ENCODE measurements at places on chromosomes 1 and 21.

GRCh38 chr1:91714867-91715381 lies 171.0 kb downstream of the TGFBR3 start:
- DNase-seq = no peak

- no peak for DNase-seq
These were observed 169.4 kb upstream of the ESRRG start for GRCh38 chr1:216892581-216893160.

GRCh38 chr1:202553560-202554038 lies 156.7 kb downstream of the SYT2 start:
- DNase-seq = no peak

- DNase-seq = peak; percentile 76
These were observed 157.3 kb downstream of the KCNJ6 start for GRCh38 chr21:37758982-37759381.

GRCh38 chr1:201710632-201711597 lies 118.0 kb upstream of the IPO9 start:
- DNase-seq = no peak

- no peak for DNase-seq
These were observed 367.6 kb upstream of the VAMP3 start for GRCh38 chr1:7403265-7404045.

DNA sequence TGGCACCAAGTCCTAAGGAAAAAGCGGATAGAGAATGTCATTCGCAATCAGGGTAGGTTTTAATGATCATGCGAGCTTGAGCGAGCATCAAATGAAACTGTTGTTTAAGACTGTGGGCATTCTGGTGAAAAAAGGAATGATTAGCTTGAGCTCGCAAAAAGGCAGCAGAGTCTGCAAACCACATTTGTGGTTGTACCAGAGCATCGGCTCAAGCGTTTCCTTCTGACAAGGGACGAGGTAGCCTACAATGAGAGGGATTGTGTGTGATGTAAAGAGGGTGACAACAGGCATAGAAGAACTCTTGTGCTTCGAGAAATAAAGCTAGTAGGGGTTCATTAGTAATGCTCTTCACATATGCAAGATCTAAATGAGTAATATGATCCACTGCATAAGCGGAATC lies 11.1 kb upstream of the CD48 start:
- DNase-seq = no peak

GRCh38 chr1:163295949-163296348 lies 25.8 kb upstream of the NUF2 start:
- DNase-seq = peak; percentile 33
